ENCODE measurements at places on chromosomes 16 and 17.

- DNase-seq: no peak
Measured at GRCh38 chr17:63039342-63039741, 73.3 kb downstream of the TANC2 start.

GRCh38 chr17:45904866-45905265, 10.5 kb downstream of the MAPT start:
- DNase-seq: no peak

GRCh38 chr17:33202021-33202420, 91.1 kb downstream of the ASIC2 start:
- no peak for DNase-seq

DNA sequence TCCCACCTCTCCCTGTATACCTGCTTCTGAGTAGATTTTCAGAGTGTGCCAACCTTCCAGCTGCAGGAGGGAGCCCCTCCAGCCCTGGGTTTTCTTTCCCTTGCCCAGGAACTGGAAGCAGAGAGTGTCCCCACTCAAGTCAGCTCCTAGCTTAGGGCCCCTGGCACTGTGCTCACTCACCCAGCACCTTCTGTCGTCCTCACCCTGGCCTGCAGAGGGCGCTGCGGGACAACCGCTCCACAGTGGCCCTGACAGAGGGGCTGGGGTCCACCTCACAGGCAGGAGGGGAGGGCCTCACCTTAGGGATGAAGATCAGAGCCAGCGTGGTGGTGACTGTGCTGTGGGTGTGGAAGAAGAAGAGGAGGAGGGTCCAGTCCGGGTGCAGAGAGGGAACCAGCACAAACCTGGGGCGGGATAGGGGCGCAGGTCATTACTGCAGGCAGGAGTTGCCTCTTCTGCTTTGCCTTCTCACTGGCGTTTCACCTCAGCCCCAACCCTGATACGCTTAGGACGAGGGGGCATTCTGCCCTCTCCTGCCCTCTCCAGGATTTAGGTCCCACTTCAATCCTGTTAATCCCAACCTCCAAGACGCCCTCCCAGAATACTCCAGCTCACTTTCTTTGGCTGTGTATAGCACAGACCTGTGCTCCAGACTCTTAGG, 10.0 kb downstream of the GPR179 start:
- no peak for DNase-seq

DNA sequence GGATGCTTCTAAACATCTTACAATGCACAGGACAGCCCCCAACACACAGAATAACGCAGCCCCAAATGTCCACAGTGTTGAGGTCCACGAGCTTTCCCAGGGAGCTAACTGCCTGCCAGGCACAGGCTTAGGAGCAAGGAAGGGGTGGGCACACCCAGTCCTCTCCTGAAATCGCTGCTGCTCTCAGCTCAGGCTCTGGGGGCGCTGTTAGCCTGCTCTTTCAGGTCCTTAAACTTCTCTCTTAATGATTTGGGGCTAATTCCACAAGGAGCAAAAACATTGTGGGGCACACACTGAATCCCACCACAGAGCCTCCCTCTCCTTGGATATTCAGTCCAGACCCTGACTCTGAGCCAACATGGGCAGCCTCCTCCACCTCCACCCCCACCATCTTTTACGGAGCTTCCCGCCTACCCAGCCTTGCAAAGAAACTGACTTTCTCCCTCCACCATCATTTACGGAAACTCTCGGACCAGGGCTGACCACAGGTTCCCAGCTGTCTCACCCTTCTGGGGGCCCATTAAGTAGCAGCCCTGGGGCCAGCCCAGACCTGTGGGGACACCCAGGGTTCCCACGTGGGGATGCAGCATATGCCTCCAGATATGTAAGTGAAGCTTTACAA, 1.1 kb downstream of the CD300H start:
- peak; percentile 41 for DNase-seq

DNA sequence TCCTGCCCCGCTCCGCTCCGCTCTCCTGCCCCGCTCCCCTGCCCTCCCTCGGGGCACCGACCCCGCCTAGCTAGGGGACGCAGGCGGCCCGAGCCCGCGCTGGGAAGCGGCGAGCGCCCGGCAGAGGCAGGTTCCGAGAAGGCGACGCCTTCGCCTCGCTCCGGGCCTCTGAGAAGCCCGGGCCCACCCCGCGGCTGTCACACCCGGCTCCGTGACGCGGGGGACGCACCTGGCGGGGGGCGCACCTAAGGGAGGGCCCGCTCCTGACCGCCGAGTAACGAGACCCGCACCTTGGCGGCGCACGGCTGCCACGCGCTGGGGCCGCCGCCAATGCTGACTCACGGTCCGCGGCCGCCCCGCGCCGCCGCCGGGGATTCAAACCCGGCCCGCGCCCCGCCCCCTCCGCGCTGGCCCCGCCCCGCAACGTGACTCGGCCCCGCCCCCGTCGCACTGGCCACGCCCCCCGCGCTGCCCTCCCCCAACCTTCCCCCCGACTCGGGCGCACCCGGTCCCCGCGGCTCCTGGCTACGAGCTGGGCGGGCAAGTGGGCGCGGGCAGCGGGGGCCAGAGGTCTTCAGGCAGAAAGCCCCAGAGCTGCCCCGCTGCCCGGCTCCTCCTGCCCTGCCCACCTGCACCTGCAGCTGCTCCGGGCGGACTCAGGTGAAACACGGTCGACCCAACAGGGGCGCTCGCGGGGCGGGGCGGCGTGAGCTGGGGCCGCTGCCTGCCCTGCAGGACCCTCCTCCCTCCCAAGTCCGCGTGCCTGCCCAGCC, 27.8 kb downstream of the GNPTG start:
- DNase-seq: peak; percentile 53

- no peak for DNase-seq
Measured at GRCh38 chr17:48993951-48994350, 3.2 kb upstream of the IGF2BP1 start.

- DNase-seq: no peak
Measured at GRCh38 chr17:48352630-48353029, 77.4 kb downstream of the SKAP1 start.

- no peak for DNase-seq
Measured at GRCh38 chr17:10166176-10166935, 32.0 kb downstream of the GAS7 start.

Measured in CD4-positive, alpha-beta T cell treated with Interferon gamma for 1 hour (primary cell).